M059J (cell line): ENCODE measurements at places on chromosomes 11 and 22.

DNA sequence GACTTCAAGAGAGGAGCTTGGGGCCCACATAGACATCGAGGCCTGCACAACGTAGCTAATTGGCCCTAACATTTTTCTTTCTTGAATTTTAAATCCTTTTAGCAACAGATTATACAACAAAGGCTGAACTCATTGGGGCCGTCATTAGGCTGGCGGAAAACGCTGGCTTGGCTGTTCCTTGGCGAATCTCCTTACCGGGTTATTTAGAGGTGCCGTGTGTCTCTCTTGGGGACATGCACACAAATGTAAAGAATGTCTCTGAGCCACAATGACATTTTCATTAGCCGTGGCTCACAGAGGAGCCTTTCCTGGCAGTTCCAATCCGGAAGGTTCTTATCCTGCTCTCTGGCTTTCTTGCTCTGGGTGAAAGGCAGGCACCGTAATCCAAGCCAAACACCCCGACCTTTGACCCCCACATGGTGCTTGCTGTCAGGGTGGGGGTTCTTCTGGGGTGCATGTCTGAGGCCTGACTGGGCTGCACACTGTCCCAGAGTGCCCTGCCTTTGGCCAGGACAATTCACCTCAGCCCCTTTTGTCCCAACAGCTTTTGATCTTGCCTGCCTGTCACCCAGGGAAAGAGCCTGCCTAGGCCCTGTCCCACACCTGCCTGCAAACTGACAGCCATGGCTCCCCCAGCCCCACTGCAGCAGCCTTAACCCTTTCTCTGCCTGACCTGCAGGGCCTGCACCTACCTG, 9.2 kb upstream of the FGF3 start:
- DNase-seq, result no peak

- peak; percentile 1 for DNase-seq
These were observed 359.8 kb downstream of the LRRC4C start for GRCh38 chr11:41099654-41100053.

- no peak for DNase-seq
These were observed 35.6 kb downstream of the MPPED1 start for GRCh38 chr22:43447380-43447779.

DNA sequence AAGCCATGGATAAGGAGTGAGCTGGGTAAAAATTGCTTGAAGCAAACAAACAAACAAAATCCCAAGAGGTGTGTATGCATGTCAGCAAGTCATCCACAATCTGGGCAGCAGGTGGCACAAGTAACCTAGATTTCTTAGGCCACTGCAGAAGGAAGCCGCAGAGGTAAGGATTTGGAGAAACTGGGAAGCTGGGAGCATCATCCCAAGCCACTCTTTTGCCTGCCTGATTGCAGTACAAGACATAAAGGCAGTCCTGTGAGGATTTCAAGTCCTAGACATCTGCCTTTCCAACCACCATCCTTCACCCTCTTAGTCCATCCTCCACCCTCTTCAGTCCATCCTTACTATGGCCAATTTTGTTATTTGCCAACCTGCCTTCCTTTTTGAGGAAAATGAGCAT, 67.2 kb upstream of the BMAL1 start:
- peak; percentile 84 for DNase-seq

DNA sequence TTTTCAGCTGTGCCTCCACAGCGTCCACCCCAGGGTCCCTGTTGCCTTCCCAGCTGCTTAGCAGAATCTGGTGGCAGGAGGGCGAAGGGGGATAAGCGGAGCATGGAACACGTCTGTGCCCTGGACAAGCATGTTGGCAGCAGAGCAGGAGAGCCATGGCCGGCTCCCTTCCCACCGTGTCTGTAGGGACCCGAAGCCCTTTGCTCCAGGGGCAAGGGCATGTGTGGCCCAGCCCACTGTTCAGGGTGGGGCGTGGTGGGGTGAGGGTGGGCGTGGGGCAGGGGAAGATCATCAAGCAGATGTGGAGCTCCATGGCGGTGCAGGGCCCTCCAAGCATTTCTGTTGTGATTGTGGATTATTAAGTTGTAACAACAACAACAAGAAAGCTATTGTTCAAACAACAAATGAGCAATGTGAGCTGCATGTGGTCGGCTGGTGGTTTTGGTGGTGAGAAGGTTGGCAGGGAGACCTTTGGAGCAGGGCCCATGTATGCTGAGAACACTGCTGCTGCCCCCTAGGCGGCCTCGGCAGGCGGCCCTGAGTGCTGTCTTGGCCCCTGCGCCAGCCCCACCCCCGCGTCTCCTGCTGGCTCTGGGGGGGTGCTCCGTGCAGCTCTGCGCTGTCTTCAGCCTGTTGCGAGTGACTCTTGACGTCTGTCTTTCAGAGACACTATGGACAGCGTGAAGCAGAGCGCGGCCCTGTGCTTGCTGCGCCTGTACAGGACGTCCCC, 50.9 kb downstream of the AP2A2 start:
- DNase-seq, result peak; percentile 21

DNA sequence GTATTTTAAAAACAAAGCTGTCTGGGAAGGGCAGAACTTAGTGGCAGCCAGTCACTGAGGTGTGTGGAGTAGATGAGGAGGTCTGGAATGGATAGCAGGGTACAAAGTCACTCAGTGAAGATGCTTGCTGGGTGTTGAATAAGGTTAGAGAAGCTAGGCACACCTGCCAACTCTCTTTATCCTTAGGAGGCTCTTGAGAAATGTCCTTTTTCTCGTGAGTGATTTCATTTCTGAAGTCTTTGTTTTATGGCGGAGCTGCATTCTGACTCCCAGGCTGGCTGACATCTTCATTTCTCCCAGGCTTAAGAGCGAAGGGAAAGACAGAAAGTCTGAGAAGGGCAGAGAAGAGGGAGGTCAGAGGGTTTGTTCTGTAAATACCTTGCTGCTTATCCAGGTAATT, 31.0 kb downstream of the CECR2 start:
- no peak for DNase-seq

DNA sequence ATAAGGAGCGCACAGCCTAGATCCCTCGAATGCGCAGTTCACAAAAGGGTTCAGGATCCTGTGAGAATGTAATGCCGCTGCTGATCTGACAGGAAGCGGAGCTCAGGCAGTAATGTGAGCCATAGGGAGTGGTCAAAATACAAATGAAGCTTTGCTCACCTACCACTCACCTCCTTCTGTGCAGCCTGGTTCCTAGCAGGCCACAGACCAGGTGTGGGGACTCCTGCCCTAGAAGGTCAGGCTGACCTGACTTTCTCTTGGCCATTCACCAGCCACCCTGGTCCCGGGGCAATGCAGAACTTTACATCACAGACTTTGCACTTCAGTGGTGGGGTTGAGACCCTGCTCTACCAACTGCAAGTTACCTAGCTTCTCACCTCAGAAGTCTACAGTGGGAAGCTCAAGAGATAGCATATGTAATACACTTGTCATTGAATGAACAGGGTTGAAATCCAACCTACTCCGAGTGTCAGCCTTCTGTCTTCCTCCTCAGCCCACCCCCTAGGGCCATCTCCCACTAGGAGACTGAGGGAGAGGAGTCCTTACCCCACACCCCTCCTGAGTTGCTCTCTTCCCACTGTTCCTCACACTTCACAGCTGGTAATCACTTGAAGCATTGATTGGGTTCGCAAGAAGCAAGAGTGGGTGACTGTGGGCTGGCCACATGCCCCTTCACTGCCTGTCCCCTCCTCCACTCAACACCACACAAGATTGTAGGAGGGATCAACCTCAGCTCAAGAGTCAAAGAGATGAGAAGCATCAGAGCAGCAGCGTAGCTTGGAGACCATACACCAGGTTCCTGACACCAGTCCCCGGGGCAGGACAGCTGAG, 2.0 kb upstream of the KCNJ1 start:
- DNase-seq, result no peak

DNA sequence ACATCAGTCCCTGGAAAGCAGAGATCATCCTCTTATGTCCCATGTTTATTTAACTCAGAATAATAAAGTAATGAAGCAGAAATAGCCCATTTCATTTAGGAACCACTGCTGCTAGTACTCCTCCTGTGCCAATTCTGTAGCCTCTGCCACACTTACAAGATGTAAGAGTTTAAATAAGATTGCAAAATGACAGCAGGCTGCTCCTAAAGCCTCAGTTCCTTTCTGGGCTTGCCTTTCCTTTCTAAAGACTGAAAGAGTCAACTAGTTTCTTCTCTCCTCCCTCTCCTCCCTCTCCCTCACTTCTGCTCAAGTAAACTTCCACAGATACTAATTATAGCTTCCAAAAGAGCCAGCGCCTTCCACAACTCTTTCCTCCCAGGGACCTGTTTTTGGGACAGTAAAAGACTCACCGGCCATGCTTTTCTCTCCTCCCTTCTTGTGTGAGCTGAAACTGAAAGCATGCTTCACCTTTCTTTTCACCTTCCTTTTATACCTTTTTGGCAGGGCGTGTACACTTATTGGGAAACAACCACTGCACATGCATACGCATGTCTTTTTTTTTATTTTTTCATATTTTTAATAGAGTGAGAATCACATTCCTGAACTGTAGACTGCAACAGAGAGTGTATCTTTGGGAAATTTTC, 26.1 kb upstream of the CARD16 start:
- DNase-seq, result no peak

- peak; percentile 79 for DNase-seq
These were observed 16.0 kb downstream of the PRR5L start for GRCh38 chr11:36311926-36312595.

- no peak for DNase-seq
These were observed 152.0 kb downstream of the LRRC4C start for GRCh38 chr11:41307296-41308080.

DNA sequence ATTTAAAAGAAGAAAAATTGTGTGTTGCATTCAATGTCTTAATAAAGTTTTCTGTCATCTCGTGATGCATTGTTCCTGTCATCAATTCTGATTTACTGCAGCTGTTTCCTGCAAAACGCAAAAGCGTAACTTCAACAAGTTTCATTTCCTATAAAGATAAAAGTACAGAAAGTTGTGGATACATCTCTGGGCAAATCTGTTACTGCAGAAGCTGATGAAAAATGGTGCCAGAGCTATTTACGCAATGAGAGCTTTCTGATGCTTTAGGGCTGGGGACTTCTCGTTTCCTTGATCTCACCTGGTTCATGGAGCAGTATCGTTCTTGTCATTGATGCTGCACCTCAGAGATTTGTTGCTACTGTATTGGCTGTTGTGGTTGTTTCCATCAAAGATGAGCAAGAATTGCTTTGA, 15.5 kb upstream of the MS4A12 start:
- DNase-seq, result no peak

GRCh38 chr11:66285250-66285947, 3.5 kb downstream of the YIF1A start:
- DNase-seq, result no peak

- peak; percentile 39 for DNase-seq
These were observed 25.9 kb upstream of the ATXN10 start for GRCh38 chr22:45645526-45646414.

DNA sequence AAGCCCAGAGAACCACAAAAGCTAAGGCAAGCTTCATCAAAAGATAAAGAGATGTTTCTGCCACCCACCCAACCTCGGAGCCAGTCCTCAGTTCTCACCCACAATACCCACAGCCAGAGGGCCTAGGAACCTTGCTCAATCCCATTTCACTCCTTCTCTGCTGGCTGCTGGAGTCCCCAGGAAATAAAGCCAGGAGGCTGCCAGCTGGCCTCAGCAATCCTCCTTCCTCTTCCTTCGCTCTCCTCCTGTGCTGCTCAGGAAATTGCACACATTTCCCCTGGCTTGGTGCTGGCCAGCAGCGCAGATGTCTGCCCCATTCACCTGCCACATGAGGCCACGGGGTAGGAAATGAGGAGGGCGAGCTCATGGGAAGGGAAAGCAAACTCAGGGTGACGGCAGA, 91.8 kb upstream of the LDLRAD3 start:
- DNase-seq, result no peak

- peak; percentile 32 for DNase-seq
These were observed 13.3 kb downstream of the RSPH14 start for GRCh38 chr22:23128269-23129108.

GRCh38 chr11:121814962-121815361, 301.1 kb downstream of the BLID start:
- peak; percentile 97 for DNase-seq

- DNase-seq, result no peak
These were observed 66.1 kb upstream of the A4GALT start for GRCh38 chr22:42786606-42787356.

DNA sequence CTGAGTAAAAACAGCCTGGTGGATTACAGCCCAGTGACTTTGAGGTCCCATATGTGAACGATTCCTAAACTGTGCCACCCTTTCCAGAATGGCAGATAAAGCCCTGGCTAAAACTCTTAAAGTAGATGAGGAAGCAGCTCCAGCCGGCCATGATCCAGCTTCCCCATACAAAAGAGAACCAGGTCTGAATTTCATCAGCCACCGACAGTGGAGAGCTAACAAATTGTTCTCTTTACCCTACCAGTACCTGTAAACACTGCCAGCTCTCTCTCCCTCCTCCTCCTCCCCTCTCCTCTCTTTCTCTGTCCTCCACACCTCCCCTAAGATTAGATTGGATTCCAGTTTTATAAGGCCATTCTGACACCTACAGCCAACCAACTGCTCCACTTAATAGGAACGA, 176.9 kb downstream of the DSCAML1 start:
- DNase-seq, result no peak

DNA sequence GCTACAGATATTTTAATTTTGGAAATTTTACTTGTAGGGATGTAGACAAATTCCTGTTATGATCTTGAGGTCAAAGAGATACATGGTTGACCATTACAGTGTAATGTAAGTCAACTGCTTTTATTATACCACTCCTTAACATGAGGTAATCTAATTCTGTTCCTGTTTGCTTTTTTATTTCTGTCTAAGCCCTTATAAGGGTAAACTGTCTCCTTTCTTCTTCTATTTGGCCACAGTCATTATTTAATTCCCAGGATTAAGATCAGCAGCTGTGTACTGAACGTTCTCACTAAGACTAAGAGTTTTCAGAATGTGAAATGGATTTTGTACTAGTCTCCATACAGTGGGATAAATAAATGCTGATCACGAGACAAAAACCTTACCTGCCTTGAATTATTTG, 32.8 kb downstream of the C2CD3 start:
- peak; percentile 46 for DNase-seq

DNA sequence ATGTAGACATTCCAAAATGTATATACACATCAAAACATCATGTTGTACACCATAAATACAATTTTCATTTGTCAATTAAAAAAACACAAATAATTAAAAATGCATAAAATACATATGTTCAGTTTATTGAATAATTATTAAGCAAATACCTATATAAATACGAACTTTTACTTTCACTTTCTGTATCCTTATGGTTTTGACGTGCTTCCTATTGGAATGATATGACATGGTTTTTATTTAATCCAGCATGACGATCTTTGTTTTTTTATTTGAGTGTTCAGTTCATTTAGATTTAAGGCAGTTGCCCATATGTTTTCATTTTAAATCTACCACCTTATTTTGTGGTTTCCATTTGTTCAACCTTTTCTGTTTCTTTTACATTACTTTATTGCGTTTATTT, 198.3 kb upstream of the PLET1 start:
- DNase-seq, result no peak

- peak; percentile 83 for DNase-seq
These were observed 33.7 kb upstream of the APOBEC3A start for GRCh38 chr22:38923463-38924346.

- DNase-seq, result peak; percentile 82
These were observed 39.0 kb downstream of the RRAS2 start for GRCh38 chr11:14320020-14320419.

GRCh38 chr22:42379966-42380537, 52.2 kb downstream of the NFAM1 start:
- no peak for DNase-seq
